ENCODE measurements at places on chromosomes 7 and 10.

GRCh38 chr10:111493024-111493625 is 416.3 kb downstream of the ADRA2A start:
- DNase-seq: no peak

- no peak for DNase-seq
Measured at GRCh38 chr7:133693281-133693680, 433.9 kb upstream of the LRGUK start.

- no peak for DNase-seq
Measured at GRCh38 chr7:26543340-26543739, 251.7 kb downstream of the SNX10 start.

DNA sequence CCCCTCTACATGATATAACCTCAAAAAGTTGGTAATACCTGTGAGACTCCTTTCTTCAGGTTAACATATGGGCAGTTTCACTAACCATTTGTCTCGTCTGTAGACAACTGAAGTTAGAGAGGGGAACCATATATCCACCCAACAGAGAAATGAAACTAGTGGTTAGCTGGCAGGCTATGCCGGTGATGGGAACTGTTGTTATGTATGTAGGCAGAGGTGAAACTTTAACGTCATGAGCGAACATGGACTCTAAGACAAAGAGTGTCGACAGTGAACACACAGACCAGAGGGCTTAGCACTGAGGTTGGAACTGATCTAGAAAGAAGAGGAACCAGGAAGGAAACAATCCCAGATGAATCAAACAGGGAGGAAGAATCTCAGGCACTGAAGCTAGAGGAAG is 112.4 kb downstream of the ELMO1 start:
- no peak for DNase-seq

DNA sequence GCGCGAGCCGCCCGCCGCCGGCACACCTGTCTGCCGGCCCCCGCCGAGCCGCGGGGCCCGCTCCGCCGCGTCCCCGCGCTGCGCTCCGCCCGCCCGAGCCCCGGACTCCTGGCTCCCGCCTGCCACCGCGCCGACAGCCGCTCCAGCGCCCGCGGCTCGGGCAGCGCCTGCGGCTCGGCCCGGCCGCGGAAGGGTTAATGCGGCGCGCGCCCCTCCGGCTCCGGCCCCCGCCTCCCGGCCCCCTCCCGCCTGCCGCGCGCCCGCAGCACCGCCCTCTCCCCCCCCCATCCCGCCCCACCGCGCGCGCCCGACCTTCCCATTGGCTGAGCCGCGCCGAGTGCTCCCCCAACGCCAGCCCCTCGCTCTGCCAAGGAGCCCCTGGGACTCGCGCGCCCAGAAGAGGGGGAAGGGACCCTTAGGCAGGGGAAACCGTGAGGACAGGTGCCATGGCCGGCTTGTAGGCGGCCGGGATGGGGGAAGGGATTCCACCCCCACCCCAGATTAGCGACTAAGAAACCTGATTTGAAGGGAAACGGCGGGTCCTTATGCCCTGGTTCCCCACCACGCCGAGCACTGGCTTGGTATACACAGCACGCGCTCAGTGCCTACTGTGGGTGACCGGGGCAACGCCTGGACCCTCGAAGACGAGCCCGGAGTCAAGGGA is at the start of gene KCNH2:
TSS of gene KCNH2 (minus strand) at position 196 of the 664 bp plus-strand sequence. CDS start 408 bp downstream, outside the sequence.
- DNase-seq: no peak

- DNase-seq: peak; percentile 87
Measured at GRCh38 chr7:120053390-120053961, 219.5 kb upstream of the KCND2 start.

GRCh38 chr7:108384716-108385483 is 71.3 kb downstream of the NRCAM start:
- no peak for DNase-seq

DNA sequence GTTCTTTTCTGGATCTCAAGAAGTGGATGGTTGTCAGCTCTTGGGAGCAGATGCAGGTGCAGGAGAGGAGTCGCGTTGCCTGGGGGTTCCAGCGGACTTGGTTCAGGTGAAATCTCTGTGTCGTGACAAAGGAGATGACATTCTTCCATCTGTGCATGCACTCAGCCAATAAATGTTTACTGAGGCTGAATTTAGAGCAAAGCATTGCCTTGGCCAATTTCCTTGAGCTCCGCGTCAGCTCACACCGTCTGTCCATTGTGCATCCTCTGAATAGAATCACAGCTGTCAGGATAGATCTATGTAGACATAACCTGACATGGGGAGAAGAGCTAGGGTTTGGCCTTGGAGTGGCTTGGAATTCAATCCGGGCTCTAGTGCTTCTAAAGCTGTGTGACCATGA is 343.7 kb downstream of the GLRX3 start:
- no peak for DNase-seq

GRCh38 chr10:69813632-69814031 is 11.9 kb downstream of the COL13A1 start:
- DNase-seq: no peak

DNA sequence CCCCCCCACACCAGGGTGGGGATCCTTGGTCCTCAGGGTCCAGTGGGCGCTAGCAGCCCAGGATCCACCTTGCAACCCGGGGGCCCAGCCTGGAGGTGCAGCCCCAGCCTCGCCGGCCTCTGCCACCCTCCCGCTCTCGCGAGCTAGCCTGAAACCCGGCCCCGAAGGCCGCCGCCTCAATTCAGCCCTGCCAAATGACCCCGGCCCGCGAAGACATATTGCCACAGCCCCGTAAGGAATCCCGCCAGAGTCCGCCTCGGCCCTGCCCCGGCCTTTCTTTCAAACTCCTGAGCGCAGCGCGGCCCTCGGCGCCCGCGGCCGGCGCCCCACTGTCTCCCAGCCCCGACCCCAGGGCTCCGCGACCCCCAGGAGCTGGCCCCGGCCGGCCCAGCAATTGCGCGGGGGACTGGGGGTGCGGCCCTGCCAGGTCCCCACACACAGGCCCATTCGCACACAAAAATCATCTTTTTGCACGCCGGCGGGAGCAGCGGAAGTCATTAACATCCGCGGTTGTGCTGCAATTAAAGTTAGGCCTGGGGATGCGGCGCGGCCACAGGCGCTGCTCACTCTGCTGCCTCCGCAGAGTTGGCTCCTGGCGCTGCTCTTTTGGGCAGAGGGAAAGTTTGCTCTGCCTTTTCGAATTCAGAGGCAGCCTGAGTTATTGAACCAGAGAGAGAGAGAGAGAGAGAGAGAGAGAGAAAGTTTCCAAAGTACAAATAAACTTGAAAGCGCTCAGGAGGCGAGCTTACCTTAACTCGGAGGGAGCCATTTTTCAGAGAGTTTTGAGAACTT is 4.0 kb downstream of the HOXA5 start:
- no peak for DNase-seq

- no peak for DNase-seq
Measured at GRCh38 chr10:132714096-132714985, 71.6 kb downstream of the NKX6-2 start.

- no peak for DNase-seq
Measured at GRCh38 chr10:49441488-49442476, 45.9 kb upstream of the DRGX start.

GRCh38 chr7:116315803-116316202 is 105.5 kb downstream of the TES start:
- DNase-seq: no peak

DNA sequence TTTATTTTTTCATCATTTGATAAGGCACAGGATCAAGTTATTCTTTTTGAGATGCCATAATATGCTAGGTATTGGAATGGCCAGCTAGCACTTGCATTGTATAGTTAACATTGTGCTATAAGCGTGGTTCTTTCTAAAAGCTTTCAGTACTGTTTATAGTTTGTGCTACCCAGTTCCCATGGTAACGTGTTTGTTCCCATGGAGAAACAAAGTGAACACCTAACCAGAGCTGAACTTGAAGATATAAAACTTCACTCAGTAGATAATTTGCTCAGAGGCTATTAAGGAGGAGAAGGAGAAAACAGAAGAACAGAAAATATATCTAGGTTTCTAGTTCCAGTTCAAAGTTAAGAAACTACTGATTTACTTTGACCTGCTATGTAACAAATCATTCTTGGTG is 23.6 kb upstream of the ITGB8 start:
- DNase-seq: no peak

DNA sequence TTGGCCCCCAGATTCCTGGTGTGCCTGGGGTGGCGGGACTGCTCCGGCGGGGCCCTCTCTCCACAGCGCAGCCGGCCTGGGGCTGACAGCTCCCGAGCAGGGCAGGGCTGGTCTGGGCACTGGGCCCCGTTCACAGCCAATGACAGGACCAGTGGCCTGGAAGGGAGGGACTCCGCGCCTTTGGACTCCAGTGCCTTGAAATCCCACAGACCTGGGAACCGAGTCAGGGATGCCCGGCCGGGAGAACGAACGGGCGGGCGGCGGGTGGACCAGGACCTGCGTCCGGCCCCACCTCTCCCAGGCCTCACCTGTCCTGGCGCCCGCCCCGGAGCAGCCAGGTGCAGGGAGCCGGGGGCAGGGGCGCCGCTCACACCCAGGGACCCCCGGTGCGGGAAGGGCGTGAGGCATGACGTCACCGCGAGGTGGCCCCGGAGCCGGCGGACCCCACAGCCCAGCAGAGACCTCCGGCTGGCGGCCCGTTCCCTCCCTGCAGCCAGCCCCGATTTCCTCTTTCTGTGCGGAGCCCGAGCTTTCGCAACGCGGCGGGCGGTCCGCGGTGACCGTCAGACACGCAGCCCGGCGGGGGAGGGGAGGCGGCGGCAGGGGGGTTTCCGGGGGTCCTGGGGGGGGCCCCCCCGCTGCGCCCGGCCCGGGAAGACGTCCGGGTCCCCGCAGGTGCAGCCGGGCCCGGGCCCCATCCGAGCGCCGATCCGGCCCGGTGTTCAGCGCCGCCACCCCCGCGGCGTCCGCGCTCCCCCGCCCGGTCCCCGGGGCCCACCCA is 743 bp downstream of the ADAP1 start:
- DNase-seq: no peak

DNA sequence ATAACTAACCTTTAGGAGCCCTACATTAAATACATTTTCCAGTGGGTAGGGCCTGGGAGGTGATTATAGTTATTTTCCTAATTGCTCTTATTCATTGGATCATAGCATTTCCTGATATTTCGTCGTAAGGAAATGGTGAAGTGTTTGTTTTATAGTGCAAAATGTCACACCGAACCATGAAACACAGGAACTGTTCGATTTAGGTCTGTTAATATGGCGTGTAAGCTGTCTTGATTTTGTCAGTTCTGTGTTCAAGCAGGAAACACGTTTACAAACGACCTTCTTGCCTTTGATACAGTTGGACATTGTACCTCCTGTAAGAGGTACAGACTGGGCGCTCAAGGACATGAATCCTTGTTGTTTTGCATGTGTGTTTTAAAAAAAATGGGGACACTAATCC is 14.8 kb downstream of the RBM17 start:
- DNase-seq: no peak

- DNase-seq: no peak
Measured at GRCh38 chr10:75525067-75525466, 93.6 kb downstream of the LRMDA start.

GRCh38 chr10:42753126-42753506 is 29.5 kb upstream of the BMS1 start:
- peak; percentile 40 for DNase-seq

DNA sequence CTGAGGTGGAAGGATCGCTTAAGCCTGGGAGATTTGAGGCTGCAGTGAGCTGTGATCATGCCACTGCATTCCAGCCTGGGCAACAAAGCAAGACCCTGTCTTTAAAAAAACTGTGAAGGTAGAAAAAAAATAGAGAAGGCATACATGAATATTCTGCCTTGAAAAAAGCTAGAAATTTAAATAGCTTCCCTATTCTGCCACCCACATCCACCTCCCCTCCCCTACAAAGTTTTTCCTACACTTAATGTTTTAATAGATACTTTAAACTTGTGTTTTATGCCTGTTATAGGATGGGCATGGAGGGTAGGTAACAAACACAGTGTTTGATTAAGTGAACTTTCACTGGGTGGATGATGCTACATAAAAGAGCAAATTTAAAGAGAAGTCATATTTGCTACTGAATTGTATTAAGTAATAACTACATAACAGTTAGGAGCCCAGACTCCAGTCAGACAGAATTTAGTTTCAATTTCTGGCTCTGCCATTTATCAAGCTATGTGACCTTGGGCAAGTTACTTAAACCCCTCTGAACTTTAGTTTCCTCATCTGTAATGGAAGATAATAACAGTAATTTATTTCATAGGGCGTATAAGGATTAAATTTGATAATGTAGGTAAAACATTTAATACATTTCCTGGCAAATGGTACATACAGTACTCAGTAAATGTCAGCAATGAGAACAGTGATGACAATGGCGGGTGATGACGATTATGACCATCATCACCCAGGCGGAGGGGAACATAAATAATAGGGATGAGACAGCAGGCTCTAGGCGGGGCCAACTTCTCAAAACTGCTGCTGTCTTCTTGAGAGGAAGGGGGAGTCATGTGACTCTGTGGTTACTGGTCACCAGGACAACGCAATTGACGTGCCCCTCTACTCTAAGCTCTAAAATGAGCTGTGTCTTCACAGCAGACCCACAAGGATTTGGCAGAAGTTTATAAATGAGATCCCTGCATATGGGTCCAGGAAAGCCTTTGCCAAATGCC is 15.8 kb downstream of the DNMBP start:
- DNase-seq: peak; percentile 84

DNA sequence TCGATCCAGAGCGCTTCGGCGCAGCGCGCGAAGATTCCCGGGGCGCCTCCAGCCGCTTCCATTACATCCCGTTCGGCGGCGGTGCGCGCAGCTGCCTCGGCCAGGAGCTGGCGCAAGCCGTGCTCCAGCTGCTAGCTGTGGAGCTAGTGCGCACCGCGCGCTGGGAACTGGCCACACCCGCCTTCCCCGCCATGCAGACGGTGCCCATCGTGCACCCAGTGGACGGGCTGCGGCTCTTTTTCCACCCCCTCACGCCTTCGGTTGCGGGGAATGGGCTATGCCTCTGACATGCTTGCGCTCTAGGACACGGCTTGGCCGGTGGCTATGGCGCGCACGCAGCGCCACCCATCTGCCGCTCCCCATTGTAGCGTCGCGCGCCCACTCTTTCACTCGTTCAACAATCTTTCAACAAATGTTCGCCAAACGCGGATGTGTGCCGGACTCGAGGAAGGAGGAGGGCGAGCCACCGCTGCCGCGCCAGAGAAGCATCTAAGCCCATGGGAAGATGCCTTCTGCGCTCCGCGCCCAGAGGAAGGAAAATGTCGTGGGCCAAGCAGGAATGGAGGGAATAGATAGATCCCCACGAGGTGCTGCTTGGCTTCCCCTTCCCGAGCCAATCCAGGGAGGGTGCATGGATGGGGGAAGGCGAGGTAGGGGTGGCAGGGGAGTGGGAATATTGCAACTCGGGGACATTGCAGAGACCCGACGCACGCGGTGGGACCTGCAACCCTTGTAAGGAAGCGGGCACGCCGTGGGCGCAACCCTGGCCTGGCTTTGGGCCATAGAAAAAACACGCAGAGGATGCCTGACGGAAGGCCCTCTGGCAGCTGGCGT is 5.1 kb upstream of the CYP26A1 start:
- no peak for DNase-seq

- no peak for DNase-seq
Measured at GRCh38 chr10:72068901-72069446, 19.4 kb downstream of the SPOCK2 start.

Measured in stromal cell of bone marrow (primary cell).